ENCODE measurements at places on chromosomes 7 and 10.

DNA sequence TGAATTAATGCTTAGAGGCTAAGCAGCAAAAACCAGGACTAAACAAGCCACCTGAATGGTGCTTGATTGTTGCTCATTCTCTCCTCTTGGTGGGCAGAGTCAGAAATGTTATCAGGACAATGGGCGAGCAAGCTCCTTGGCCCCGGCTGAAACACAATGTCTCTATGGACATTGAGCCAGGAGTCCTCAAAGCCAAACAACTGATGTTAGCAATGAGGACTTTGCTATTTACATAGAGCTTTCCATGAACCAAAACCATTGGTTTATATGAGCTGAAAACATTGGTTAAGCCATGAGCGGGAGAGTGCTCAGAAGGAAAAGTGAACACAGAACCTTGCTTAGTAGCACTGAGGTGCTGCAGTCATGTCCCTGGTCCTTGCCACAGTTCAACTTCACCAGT lies 21.5 kb upstream of the NPVF start:
- no peak for DNase-seq

GRCh38 chr7:100723732-100724275 lies 3.5 kb downstream of the EPO start:
- no peak for DNase-seq

DNA sequence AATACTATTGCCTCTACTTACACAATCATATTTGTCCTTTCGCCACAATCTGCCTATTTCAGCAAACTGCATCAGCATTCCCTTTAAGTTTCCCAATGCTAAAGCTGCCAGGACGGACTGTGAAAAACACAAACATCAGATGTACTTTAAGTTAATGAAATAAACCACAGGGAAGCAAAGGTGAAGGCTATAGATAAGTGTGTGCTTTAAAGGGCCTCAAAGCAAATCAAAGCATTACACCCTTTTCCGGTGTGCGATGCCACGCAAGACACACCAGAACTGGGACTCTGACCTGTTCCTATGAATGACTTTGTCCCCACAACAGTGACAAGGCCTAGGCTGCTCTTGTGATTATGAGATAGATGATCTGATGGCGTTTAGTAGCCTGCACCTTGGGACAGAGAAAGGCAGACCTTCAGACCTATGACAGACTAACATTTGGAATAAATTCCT lies 23.4 kb downstream of the SLC26A3 start:
- no peak for DNase-seq

DNA sequence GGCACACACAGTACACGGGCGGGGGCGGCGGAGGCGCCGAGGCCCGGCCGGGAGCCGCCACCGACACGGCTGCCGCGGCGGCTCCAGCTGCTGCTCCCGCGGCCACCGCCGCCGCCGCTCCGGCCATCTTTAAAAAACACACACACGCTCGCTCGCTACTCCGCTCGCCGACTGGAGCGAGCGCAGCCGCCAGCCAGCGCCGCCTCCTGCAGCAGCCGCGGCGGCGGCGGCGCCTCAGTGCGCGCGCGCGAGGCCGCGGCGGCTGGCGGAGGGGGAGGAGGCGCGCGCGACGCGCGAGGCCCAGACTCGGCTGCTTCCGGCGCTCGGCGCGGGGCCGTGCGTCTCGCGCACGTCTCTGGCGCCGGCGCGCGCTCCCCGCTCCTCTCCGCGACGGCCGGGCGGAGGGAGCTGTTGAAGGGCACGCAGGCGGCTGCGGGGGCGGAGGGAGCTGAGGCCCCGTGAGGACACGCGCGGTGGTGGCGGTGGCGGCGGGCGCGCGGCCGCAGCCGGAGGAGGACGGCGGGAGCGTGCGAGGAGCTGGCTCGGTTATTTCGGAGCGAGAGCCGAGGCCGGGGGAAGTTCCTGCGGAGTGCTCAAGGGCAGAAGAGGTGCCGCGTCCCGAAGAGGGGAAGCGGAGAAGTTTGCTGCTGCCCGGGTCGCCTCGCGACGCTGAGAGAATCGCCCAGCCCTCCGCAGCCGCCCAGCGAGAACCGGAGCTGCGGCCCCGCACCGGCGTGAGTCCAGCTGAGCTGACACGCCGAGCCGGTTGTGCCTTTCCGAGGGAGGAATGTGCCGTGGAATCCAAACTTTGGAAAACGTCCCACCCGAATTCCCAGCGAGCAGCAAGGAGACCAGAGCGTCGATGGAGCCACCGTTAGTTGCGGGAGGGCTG lies at the start of gene KDM7A:
Gene KDM7A (minus strand): TSS at position 173 of the 892 bp plus-strand sequence. CDS start 46 bp downstream, at position 127.
- peak; percentile 98 for DNase-seq

- DNase-seq: no peak
These were observed 162.7 kb downstream of the PLCE1 start for GRCh38 chr10:94156453-94156852.

GRCh38 chr7:78443811-78444210 lies 645.2 kb downstream of the PHTF2 start:
- no peak for DNase-seq

- peak; percentile 84 for DNase-seq
These were observed 100.6 kb downstream of the FAM204A start for GRCh38 chr10:118241229-118242137.

- DNase-seq: peak; percentile 25
These were observed 22.6 kb downstream of the PODXL start for GRCh38 chr7:131533566-131534561.

DNA sequence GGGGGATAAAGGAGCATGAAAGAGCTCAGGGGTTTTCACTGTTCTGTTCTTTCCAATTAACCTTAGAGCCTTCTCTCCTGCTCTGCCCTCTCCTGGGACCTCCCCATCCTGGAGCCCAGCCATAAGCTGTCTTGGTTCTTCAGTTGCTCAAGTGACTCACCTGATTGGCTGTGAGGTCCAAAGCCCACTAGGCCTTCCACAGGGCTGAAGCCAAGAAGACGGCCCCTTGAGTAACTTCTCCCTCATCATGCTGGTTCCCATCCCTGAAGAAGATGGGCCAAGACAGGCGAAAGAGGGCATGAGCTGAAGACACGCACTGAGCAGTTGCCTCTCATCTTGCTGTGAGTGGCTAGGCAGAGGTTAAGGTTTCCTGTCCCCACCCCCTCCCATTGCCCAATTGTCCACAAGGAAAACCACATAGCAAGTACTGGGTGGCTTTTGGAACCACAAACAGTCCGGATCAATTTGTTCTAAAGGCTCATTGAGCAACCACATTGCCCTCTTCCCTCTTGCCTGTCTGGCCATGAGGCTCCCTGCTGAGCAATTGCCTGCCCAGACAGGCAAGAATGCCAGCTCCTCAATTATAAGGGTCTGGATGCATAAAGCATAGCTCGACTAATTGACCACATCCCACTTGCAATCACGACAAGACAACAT lies 43.9 kb upstream of the GPAM start:
- DNase-seq: no peak

GRCh38 chr10:48504141-48504885 lies 100.6 kb downstream of the ARHGAP22 start:
- DNase-seq: no peak

- peak; percentile 86 for DNase-seq
These were observed 11.0 kb upstream of the LFNG start for GRCh38 chr7:2508327-2509215.

GRCh38 chr10:14820010-14820774 lies 17.6 kb downstream of the CDNF start:
- no peak for DNase-seq

- DNase-seq: no peak
These were observed 51.5 kb downstream of the ANKMY2 start for GRCh38 chr7:16594061-16594460.

DNA sequence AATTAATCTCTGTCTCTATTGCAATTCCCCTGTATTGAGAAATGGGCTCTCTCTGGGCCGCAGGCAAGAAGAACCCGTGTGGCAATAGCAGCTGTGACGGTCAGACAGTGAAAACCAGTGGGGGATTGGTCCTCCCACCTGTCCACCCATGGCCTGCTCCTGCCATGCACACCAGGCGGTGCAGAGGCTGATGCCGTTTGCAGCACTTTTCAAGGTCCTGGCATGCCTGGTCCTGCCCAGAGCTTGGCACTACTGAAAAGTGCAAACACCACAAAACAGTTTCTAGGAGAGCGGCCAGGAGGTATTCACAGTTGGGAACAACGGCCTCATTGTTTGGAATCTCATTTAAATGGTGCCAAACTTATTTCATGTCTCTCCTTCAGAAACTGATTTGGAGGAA lies 41.5 kb downstream of the PSPH start:
- no peak for DNase-seq

- DNase-seq: no peak
These were observed 101.0 kb upstream of the AGR3 start for GRCh38 chr7:16982640-16983350.

GRCh38 chr10:98170249-98171117 lies 36.0 kb downstream of the R3HCC1L start:
- no peak for DNase-seq

GRCh38 chr10:59047957-59048618 lies 128.4 kb upstream of the PHYHIPL start:
- no peak for DNase-seq

- DNase-seq: no peak
These were observed 255.7 kb upstream of the PPP2R2D start for GRCh38 chr10:131644864-131645658.

GRCh38 chr10:25017154-25017590 lies 760 bp downstream of the THNSL1 start:
- DNase-seq: no peak

All from left ventricle myocardium superior (tissue), 1 donor.